Kidney (tissue), 22 donors: ENCODE measurements at places on chromosomes 4 and X. TPM values are rescaled to one million over a fixed set of nuclear protein-coding genes. Genes with fewer than 3 reads are reported as not detected.

Gene TECRL
- polyA plus RNA-seq, result not detected

Gene TBX22
- not detected for polyA plus RNA-seq

Gene TMEM255A
- 2.8 TPM for polyA plus RNA-seq

Gene PAGE5
- not detected for polyA plus RNA-seq

Gene ETDA
- not detected for polyA plus RNA-seq
